Right lung (tissue), 10 donors: ENCODE measurements at places on chromosomes 16 and 17. TPM values are rescaled to one million over a fixed set of nuclear protein-coding genes. Genes with fewer than 3 reads are reported as not detected.

The P2RX5 gene
- polyA plus RNA-seq: 0.25 TPM

The NFATC2IP gene
- 68.0 TPM for polyA plus RNA-seq

DNA sequence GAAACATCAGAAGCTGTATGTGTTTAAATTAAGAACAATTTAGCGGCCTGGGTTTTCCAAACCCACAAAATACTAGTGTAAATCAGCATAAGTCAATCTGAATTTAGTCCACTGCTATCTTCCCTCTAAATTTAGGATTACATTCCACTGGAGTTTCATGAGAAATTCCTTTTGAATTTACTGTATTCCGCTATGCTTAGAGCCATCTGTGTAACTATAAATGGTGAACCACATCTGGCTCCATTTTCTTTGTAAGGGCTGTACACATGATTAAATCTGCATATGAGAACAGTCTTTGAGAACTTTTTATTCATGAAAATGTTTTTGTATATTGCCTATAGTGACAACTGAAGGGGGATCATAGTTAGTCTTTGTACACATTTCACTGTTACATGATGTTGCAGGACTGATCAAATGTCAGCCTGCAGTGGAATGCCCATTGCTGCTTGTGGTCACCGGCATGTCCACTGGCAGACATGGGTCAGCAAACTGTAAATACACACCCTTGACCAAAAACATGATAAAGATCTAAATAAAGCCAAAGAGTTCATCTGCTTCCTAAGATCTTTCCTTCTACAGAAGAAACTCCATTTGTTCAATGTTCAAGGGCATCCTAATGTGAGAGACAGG lies 36.8 kb downstream of the RPGRIP1L start:
- DNase-seq: no peak

The MT3 gene
- 0.51 TPM for polyA plus RNA-seq

GRCh38 chr17:78154903-78155811 lies 9.0 kb downstream of the C17orf99 start:
- DNase-seq: no peak

- no peak for DNase-seq
Observed at GRCh38 chr17:21419299-21420239, 43.4 kb downstream of the KCNJ12 start.

DNA sequence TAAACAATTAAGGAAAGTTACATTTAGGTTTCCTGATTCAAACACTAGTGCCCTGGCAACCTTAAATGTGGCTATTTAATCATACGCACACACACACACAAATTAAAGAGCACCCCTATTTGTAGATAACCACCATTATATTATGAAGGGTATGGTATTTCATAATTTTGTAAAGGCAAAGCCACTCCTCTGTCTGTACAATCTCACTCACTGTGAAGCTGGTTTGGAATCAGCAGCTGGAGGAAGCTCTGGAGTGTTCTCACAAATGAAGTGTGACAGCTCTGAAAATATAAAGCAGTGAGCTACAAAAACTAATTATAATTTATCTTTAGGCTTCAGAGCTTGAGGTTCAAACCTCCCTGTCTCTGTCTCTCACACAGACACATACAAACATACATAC lies 57.9 kb upstream of the KCNJ16 start:
- DNase-seq: no peak

GRCh38 chr16:85536411-85537330 lies 76.5 kb upstream of the GSE1 start:
- no peak for DNase-seq

GRCh38 chr17:76414334-76415295 lies 30.2 kb downstream of the SPHK1 start:
- peak; percentile 84 for DNase-seq

The TNFRSF13B gene
- not detected for polyA plus RNA-seq

The PHB1 gene
- 172 TPM for polyA plus RNA-seq

- peak; percentile 64 for DNase-seq
Observed at GRCh38 chr17:1730326-1731193, 6.1 kb downstream of the WDR81 start.

- DNase-seq: no peak
Observed at GRCh38 chr16:30434852-30435251, 5.0 kb upstream of the DCTPP1 start.

GRCh38 chr16:4038448-4038847 lies 77.8 kb downstream of the ADCY9 start:
- DNase-seq: no peak

DNA sequence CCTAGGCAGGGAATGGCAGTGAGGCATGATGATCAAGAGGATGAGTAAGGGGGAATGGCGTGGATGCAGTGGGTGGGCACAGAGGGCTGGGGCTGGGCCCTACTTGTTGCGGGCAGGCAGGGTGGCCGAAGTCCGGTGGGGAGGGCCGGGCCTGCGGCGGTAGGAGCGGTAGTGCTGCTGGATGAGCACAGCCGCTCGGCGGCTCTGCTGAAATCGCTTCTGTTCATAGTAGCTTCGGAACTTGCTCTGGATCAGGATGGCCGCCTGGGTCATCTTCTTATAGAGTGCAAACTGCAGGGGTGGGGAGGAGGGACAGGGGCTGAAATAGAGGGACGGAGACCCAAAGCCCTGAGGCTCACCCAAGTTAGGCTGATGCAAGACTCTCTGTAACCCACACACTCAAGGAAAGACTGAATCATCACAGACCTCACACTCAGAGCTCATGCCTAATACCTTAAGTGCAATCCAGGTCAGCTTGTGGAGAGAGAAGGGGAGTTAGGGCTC lies 1.5 kb upstream of the SPAG7 start:
- DNase-seq: no peak

GRCh38 chr16:84176192-84177053 lies 10.4 kb downstream of the TAF1C start:
- DNase-seq: no peak

DNA sequence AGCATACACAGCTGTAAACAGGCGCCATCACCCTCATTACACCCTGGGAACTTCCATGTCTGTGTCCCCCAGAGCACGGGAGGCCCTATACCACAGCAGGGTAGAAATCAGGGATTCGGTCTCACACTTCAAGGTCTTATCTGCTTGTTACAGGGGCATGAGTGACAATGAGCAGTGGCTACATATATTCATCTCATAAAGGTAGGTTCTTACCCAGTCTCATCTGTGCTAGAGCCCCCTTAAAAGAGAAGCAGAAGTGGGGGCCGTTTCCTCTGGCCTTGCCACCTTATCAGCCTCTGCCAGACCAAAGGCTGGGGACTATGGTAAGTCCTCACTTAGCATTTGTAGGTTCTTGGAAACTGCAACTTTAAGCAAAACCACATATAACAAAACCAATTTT lies 46.5 kb downstream of the IRX5 start:
- DNase-seq: no peak

- no peak for DNase-seq
Observed at GRCh38 chr17:17886226-17886625, 49.4 kb upstream of the SREBF1 start.

- DNase-seq: no peak
Observed at GRCh38 chr17:57236686-57237299, 19.5 kb upstream of the MSI2 start.

- no peak for DNase-seq
Observed at GRCh38 chr16:79278506-79278905, 322.0 kb downstream of the MAF start.

DNA sequence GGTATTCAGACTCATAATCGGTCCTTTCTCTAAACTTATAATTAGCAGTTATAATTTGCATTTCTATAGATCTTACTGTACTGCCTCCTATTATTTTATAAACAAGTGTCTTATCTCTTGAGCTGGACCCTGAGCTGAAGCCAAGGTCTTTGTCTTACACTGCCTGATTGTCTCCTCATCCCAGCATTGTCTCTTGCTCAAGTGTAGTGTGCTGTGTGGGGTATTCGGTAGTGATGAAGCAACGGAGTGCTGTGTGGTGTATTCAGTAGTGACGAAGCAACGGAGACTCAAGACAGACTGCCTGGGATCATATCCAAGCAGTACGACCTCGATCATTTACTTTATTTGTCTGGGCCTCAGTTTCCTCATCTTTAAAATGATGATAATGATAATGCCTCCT lies 69.3 kb downstream of the COX10 start:
- no peak for DNase-seq

- DNase-seq: no peak
Observed at GRCh38 chr16:77617996-77618395, 104.3 kb upstream of the NUDT7 start.

The TSPAN10 gene
- polyA plus RNA-seq: 7.5 TPM
